ENCODE measurements at places on chromosomes 16 and 17.
A peak's percentile ranks its signal among the peaks of the same experiment; 100 is the strongest.

DNA sequence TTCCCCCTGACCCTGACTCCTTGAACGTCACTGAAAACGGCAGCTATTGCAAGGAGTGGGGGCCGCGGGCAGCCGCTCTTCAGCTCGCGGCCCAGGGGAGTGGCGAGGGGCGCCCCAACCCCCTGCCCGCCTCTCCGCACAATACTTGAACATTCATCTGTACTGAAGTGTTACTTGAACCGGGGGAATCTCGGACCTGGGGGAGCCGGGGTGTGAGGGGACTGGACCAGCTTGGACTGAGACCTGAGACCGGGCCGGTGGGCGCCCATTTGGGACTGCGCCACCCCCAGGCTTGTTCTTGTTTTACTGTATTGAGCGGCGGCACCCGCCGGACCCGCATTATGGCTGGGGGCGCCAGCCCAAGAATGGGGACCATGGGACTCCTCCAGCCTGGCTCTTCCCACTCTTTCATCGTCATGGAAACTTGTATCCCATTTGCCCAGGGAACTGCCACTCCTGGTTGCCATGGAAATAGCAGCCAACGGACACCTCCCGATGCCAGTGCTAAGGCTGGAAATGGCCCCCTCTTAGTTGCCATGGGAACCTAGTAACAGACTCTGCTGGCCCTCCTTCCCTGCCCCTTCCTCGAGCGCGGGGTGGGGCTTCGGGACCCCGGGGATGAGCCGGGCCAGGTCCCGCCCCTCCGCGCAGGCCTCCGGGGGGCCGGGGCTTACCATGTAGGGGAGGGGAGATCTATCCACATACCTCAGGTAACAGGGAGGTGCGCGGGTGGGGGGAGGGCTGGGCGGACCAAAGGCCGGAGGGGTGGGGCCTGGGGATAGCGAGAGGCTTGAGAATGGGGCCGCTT is 805 bp upstream of the ORAI3 start:
- DNase-seq, result peak; percentile 78

DNA sequence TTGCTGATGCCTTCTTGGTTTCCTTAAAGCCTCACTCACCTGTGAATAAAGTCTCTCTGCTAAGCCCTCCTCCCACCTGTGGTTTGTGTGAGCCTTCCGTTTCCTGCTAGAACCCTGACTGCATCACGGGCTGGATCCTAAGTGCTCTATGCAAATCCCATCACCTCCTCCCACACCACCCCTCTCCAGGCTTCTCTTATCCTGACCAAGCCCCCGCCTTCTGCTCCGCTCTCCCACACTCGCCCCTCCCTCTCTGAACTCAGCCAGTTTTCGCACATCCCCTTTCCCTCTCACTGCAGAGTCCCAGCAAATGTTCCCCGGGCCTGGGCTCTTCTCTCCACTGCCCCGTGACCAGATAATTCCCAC is 51.8 kb downstream of the PIMREG start:
- DNase-seq, result no peak

GRCh38 chr17:76726231-76726775 is at the start of gene JMJD6:
Gene JMJD6 (minus strand): TSS chr17:76726606. CDS start chr17:76726475, 131 bp downstream.
- DNase-seq, result peak; percentile 97

DNA sequence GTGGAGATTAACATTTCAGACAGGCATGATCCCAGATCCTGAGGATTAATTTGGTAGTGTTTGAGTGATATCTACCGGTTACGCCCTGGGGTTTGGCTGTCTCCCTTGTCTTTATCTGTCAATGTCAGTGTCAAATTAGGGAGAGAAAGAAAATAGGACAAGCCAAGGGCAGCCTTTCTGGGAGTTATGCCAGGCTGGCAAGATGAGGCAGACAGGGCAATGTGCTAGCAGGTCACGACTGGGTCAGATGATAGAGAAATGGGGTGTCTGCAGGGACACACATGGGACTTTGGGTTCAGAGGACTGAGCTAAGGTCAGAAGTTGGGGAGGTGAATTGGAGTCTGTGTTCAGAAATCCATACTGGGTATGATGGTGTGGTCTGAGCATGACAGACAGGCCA is 27.4 kb upstream of the LYRM9 start:
- no peak for DNase-seq

- no peak for DNase-seq
These were observed 16.8 kb downstream of the PRPSAP1 start for GRCh38 chr17:76336756-76337412.

DNA sequence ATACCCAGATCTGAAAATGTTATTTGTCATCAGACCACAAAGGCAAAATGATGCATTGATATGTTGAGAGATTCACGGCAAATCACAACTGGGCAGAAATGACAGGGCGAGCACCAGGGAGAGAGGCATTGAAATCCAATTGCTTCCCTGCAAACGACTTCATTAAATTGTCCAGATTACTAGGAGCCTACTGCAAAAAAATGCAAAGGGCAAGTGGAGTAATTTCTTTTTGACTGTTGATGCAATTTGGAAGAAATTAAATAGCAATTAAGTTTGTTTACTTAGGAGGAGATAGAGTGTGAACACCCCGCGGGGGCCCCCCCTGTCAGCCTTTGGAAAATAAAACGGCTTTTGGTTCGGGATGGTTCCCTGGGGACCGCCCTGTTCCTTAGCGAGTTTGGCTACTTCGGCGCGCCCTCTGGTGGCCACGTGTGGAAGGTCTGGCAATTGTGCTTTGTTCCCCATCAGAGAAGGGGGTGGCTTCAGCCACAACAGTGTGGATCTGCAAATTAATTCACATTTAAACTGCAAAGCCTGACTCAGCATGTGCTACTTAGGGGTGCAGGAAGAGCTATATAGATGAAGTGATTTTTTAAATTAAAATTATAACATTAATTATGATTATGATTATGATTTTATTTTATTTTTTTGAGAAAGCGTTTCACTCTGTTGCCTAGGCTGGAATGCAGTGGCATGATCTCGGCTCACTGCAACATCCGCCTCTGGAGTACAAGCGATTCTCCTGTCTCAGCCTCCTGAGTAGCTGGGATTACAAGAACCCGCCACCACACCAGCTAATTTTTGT is 14.5 kb upstream of the TMC7 start:
- peak; percentile 74 for DNase-seq

- no peak for DNase-seq
These were observed 15.8 kb downstream of the HS3ST4 start for GRCh38 chr16:25707553-25707952.

GRCh38 chr17:30532871-30533270 is 55.7 kb downstream of the GOSR1 start:
- no peak for DNase-seq

- DNase-seq, result no peak
These were observed 23.3 kb downstream of the QPRT start for GRCh38 chr16:29702269-29702668.

- no peak for DNase-seq
These were observed 31.1 kb downstream of the PPM1E start for GRCh38 chr17:58786586-58787295.

Data from anterior cingulate cortex (tissue), 58 donors.